ENCODE measurements at places on chromosomes 16 and 17.

- DNase-seq = peak; percentile 55
Measured at GRCh38 chr16:22369221-22369811, 5.1 kb downstream of the CDR2 start.

DNA sequence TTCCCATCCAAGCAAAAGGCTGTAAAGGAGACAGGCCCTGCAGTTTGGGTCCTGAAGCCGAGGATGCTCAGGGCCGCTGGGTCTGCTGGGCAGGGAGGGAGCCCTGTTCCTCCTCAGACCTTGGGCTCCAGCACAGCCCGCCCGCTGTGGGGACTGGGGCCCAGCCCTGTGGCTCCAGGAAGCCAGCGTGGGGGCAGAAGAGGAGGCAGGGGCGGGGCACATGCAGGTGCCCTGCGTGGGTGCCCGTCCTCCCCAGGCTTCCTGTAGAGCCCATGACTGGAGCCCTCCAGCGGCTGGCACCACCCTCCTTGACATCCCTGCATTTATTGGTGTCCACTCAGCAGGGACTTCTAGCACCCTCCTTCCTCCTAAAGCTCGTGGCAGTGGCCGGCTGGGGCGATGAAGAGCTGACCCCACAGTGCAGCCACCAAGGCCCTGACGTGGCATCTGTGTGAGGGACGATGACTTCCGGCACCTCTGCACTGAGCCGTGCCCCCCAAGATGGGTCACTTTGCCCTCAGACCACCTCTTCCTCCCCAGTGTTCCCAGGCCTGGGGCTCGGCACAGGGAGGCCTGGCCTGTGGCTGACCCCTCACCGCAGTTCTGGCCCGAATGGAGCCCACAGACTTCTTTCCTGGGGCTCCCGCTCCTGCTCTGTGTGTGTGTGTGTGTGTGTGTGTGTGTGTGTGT lies 9.9 kb downstream of the PRSS27 start:
- no peak for DNase-seq

- DNase-seq = no peak
Measured at GRCh38 chr17:76122431-76123190, 18.4 kb downstream of the FOXJ1 start.

GRCh38 chr16:8727131-8727806 lies 52.9 kb downstream of the ABAT start:
- DNase-seq = no peak

DNA sequence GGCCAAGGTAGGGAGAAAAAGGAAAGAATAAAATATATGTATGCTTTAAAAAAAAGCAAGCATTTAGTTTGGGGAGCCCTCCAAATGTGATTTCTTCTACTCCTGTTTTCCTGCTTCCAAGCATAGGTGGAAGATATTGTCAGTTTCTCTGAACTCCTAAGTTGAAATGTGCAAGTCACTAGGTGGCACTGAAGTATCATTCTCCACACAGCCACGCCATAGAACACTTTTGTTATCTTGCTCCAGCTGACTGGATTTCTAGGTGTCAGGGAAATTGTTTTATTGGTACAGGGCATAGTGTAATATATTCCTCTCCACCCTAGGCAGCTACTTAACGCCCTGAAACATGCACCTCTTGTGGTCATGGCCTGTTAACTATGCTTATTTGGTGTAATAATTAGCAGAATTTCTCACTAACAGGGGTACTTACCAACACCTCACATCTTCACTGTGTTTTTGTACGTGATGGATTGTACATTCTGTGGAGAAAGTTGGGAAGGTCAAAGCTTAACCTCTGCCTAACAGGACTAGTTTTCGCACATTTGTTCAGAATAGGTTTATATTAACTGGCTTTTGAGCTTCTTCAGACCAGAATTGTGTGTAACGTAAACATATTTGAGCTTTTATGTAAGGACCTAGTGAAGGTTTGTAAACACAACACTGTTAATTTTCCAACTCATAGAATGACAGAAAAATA lies 69.3 kb downstream of the FTO start:
- DNase-seq = peak; percentile 84

DNA sequence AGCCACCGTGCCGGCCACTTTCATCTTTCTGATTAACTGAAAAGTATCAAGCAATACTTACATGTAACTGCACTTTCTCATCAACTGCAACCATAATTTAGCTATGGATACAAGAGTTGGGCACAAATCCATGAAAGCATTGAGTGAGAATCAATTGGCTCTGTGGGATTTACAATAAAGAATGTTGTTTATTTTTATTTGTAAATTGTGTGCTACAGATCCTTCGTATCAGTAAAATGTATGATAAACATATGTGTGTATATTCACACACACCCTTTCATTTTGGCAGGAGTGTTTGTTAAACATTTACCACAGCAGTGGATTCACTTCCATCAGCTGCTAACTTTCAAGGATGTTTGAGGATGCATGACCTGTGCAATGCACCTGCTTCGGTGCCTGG lies 411.0 kb downstream of the WWOX start:
- no peak for DNase-seq

GRCh38 chr17:78986048-78986648 lies 6.4 kb upstream of the LGALS3BP start:
- DNase-seq = no peak

- DNase-seq = peak; percentile 59
Measured at GRCh38 chr17:81002409-81003361, 11.0 kb downstream of the CHMP6 start.

DNA sequence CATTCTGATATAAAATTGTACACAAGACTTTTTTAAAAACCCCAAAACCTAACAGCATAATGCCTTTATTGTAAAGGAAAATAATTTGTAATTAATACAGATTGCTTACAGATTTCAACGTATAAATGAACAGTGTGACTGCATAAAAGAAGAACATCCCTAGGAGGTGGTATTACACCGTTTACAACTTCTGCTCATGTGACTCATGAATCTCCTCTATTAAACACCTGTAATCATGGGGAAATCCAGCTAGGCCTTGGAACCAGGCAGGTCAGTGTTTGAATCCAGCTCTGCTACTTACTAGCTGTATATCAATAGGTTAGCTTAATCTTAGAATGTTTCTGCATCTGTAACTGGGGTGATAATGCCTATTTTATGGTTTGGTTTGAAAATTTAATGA lies 15.2 kb downstream of the RABEP1 start:
- DNase-seq = no peak

DNA sequence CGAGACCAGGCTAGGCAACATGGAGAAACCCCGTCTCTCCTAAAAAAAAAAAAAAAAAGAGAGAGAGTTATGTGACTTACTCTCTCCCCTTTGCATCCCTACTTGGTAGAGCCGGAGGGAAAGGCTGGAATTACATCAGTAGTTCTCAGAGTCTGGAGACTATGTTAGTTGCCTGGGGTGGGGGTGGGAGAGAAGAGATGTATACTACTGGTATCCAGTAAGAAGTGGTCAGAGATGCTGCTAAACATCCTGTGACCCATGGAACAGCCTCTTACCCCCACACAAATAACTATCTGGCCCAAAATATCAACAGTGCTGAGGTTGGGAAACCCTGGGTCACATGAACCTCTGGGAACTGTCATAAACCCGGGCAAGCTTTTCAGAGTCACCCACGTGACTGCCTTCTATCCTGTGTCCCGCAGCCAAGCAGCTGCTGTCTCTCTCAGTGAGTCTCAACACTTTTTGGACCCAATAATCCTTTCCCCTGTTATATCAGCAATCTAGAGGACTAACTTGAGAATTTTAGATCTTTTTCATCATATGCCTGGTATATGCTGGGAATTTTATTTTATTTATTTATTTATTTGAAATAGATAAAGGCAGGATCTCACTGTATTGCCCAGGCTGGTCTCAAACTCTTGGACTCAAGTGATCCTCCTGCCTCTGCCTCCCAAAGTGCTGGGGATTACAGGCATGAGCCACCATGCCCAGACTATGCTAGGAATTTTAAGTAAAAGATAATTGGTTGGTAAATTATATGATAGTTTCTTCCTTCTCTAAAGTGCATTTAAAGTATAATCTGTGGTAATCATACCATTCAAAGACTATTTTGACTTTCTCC lies 8.7 kb downstream of the EIF1 start:
- DNase-seq = no peak

- DNase-seq = no peak
Measured at GRCh38 chr17:39450051-39450450, 1.0 kb downstream of the MED1 start.

GRCh38 chr17:64638552-64639203 lies 23.4 kb downstream of the SMURF2 start:
- DNase-seq = peak; percentile 44

DNA sequence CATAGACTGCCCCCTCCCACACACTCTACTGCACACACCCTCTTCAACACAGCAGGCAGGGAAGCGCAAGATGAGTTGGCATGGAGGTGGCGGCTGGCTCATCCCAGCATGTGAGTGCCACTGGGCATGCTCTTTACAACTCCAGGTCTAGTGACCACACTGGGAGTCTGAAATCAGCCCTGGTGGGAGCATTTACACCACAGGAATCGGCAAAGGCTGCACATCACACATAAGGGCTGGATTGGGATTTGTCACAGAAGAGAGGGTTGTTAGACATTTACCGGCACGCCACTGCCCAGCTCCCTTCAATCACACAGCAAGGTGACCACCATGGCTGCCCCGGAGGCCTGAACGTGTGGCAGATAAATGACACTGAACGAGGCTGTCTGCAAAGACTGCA lies 49.4 kb downstream of the ENGASE start:
- DNase-seq = no peak

DNA sequence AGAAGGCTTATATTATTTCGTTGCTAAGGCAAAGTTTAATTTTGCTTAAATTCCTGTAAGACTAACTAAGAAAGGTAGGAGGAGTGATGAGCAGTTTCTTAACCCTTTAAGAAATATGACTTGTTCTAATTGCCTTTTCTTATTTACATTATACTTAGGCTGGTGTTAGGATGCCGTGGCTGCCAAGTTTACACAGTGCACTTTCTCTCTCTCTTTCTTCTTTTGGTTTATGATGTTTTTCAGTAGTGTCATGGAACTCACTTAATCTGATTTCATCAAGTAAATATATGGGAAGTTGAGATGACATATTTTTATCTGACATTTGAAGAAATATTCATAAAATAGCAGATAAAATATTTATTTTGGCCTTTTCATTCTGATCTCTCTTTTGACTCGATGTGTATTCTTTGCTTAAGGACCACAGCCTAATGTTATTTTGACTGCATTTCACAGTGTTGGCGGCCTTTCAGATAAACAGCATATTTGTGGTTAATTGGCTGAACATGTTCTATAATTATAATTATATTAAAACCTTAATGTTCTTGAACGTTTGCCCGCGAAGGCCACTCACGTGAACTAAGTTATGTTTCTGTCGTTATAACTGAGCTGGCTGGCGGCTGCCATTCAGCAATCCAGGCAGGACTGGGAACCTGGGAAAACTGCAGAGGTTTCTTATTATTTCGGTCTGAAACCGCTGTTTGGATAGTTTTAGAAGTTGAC lies 191.6 kb downstream of the WWOX start:
- no peak for DNase-seq

GRCh38 chr16:75965504-75966374 lies 239.4 kb upstream of the CPHXL start:
- DNase-seq = no peak

DNA sequence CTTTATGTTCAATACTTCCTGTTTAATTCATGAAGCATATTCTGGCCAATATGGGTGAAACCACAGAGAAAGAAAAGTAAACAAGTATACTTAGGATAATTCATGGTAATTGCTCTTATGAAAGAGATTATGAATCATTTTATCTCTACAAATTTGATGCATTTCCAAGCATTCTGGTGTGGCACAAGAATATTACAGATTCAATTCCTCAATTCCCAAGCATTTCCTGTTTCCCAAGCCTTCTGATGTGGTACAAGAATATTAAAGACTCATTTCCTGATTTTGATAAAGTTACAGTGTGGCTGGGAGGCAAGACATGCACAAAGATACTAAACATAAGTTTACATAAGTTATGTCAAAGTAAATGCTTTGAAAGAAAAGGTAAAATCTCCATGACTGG lies 126.1 kb upstream of the NUDT7 start:
- DNase-seq = peak; percentile 70

GRCh38 chr16:75495076-75495674 lies at the start of gene CHST6:
Gene CHST6 (minus strand): TSS chr16:75495441. CDS start chr16:75479828, 15,613 bp downstream.
- peak; percentile 55 for DNase-seq

GRCh38 chr17:1577182-1577581 lies 14.6 kb upstream of the PITPNA start:
- peak; percentile 84 for DNase-seq

DNA sequence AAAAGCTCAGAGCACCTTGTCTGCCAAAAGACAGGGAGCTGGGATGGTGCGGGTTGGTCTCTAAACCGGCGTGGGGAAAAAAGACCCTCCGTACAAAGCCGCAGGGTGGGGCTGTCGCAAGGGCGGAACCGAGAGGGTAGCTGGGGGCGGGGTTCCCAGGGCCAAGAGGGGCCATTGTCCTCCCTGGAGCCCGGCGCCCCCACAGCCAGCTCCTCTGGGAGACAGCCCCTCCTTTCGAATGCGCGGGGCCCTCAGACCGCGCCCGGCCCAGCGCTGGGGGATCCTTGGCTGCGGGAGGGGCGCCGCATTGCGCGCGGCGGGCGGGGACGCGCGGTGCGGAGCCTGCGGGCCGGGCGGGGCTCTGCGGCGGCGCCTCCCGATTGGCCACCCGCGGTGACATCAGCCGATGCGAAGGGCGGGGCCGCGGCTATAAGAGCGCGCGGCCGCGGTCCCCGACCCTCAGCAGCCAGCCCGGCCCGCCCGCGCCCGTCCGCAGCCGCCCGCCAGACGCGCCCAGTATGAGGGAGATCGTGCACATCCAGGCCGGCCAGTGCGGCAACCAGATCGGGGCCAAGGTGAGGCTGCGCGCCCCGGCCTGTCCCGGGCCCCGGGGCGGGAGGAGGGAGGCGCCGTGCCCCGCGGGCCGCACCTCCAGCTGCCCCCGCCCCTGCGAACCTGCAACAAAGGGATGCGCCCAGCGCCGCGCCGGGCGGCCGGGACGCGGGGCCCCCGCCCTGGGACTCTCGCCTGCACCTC lies at the start of gene TUBB3:
Gene TUBB3, plus strand, starts transcription at position 459 of the 756 bp plus-strand sequence. Its CDS starts 60 bp downstream, at position 519.
- DNase-seq = peak; percentile 86

DNA sequence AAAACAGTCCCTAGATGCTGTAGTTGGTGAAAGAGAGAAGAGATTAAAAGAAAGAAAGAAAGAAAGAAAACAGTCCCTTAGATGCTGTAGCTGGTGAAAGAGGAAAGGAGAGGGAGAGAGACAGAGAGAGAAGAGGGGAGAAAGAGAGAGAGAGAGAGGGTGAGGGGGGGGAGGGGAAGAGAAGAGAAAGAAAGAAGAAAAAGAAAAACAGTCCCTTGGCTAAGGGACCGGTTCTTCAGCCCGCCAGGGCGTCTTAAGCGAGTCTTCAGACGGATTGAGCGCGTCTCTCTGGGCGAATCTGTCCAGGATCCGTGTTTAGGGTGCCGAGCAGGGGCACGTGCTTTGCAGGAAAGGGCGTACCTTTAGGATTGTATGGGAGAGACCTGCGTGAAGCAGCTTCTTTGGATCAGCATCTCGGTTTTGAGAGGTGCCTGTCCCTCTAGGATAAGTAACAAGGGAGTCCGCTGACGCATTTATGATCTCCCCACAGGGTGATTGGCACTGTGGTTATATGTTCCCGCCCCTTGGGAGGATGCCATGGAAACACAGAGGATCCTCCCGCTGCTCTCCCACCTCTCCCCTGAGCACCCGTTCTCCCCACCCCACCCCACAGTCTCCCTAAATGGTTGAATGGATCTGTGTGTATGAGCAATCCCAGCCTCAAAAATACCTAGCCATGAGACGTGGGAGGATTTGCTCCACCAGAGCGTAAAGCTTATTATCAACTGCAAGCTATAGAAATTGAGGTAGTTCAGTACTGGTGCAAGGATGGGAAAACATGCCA lies 16.7 kb downstream of the GNGT2 start:
- DNase-seq = peak; percentile 65
